ENCODE measurements at places on chromosomes 11 and 22. TPM values are rescaled to one million over a fixed set of nuclear protein-coding genes. Genes with fewer than 3 reads are reported as not detected.

- DNase-seq = no peak
These were observed 2.0 kb downstream of the MS4A8 start for GRCh38 chr11:60701469-60701818.

DNA sequence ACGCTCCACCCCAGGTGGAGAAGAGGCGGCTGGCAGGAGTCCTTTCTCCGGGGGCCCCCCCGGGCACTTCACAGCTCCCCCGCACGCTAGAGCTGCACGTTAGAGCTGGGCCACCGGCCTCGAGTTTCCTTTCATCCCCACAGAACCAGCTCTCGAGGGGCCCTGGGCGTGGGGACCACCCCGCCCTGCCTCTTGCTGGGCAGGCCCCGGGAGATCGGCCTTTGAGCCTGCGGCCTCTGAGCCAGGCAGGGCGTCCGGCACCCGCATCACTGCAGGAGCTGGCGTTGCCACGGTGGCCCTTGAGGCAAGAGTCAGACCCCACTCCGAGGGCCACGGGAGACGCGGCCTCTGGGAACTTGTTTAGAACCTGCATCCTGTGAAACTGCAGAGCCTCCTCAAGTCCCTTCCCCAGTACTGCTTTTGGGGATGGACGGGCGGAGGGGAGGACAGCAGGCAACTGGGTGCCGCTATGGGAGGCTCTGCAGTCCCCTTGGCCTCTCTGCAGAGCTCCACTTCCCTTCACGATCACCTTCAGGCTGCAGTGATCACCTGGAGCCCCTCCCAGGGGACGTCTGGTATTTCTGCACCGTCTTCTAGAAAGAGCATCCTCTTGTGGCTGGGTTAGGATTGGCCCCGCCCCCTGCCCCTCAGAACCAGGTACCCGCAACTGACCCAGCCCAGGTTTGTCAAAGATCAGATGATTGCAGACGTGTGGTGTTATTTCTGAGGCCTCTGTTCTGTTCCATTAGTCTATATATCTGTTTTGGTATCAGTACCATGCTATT lies 13.9 kb upstream of the GAL start:
- no peak for DNase-seq

Gene DLG2
- polyA plus RNA-seq = 14.4 TPM

Gene OR10A2
- polyA plus RNA-seq = not detected

- no peak for DNase-seq
These were observed 4.9 kb downstream of the INPPL1 start for GRCh38 chr11:72229336-72229924.

GRCh38 chr11:15649371-15650104 lies 534.8 kb downstream of the INSC start:
- DNase-seq = no peak

DNA sequence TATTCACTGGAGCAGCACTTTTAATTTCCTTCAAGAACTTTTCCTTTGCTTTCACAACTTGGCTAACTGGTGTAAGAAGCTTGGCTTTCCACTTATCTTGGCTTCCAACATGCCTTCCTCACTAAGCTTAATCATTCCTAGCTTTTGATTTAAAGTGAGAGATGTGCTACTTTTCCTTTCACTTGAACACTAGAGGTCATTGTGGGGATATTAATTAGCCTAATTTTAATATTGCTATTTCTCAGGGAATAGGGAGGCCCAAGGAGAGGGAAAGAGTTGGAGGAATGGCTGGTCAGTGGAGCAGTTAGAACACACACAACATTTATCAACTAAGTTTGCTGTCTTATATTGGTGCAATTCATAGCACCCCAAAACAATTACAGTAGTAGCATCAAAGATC lies 24.6 kb upstream of the CCDC90B start:
- DNase-seq = no peak

GRCh38 chr11:125165111-125165842 lies 726 bp downstream of the PKNOX2 start:
- no peak for DNase-seq

Gene CATSPERZ
- polyA plus RNA-seq = 0.79 TPM

- DNase-seq = no peak
These were observed 1.5 kb downstream of the WNT7B start for GRCh38 chr22:45975164-45976161.

GRCh38 chr11:122617926-122618325 lies 37.6 kb upstream of the UBASH3B start:
- DNase-seq = no peak

Gene GLYAT
- polyA plus RNA-seq = 151 TPM

DNA sequence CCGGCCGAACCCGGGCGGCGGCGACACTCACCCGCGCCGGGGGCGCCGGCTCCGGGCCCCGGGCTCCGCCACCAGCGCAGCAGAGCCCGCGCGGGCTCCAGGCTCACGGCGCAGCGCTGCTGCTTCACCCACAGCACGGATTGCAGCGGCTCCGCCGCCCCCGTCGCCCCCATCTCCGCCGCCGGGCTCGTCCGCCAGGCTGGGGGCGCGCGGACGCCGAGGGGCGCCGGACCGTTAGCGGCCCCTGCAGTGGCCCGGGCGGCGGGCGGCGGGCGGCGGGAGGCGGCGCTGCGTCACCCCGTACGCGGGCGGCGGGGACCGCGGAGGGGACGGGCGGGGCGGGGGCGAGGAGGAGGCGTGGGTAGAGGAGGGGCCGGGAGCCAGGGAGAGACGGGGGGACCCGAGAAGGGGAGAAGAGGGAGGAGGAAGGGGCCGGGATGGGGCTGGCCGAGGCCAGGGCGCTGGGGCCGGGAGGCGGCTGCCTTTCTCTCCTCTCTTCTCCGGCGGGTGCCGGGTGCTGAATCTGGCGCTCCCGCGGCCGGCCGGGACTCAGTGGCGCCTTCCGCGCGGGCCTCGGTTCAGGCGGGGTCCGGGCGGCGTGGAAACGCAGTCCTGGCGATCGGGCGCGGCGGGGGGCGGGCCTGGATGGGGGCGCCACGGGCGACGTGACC lies at the start of gene CERK:
Gene CERK, minus strand, starts transcription at position 277 of the 671 bp plus-strand sequence. Its CDS starts 104 bp downstream, at position 173.
- no peak for DNase-seq

Gene KRTAP5-4
- not detected for polyA plus RNA-seq

- no peak for DNase-seq
These were observed 115.9 kb upstream of the CCDC179 start for GRCh38 chr11:22976146-22976545.

Gene TREH
- 1.5 TPM for polyA plus RNA-seq

Gene MMP13
- polyA plus RNA-seq = 0.13 TPM

DNA sequence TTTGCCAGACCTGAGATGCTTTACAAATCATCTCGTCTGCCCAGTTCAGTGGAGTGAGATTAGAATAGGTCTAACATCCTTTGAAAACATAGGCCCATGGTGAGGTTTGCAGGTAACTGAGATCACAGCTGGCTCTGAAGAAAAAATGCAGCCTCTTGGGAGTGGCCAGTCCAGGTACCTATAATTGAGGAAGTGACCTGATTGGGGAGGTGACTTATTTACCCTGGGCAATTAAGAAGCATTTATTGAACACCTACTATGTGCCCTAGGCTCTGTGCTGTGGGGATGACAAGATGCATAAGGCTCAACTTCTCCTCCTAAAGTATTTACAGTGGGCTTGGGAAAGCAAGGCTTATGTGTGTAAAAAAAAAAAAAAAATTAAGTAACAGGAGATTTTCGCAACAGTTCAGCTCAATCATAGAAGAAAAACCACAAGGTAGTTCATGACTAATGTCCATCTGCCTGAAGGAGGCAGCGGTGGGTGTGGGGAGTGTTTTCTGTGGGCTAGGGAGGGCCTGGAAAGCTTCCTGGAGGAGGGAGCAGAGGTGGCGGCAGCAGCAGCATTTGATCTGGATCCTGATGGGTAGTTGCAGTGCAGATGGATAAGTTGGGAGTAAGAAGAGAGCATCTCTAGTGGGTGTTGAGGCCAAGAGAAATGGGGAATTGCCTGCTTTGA lies 16.1 kb downstream of the MICAL2 start:
- DNase-seq = no peak

DNA sequence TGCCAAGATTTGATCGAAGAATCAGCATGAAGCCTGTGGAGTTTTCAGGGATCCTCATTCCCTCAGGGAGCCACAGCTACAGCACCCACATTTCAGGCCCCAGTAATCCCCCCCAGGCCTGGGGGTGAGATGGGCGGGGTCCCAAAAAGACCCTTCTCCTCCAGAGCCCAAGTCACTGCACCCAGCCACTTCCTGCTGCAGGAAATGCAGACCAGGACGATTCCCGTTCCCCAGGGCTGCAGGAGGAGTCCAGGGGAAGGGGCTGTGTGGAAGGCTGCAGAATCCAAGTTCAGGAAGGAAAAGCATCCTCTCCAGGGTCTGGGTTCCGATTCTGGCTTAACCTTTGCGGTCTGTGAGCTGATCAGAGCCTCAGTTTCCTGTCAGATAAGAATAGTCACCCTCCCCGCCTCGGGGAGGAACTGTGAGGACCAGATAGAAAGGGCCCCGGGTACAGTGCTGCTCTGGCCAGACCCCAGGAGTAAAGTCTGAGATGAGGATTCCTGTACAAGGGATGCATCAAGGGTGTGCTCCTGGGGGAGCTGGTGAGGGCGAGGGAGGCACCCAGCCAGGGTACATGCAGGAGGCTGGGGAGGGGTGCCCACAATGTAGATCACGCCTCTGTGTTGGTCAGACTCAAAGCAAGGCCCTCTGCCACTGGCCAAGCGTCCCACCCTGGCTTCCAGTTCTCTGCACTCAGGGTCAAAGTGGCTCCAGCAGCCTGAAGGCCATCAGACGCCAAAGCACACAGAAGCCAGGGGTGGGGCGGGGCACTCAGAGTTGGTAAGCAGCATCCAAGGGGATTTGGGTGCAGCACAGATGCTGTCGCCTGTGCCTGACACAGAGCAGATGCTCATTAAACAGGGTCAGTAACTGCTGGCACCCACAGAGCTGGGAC lies 30.1 kb upstream of the TP53I11 start:
- no peak for DNase-seq

DNA sequence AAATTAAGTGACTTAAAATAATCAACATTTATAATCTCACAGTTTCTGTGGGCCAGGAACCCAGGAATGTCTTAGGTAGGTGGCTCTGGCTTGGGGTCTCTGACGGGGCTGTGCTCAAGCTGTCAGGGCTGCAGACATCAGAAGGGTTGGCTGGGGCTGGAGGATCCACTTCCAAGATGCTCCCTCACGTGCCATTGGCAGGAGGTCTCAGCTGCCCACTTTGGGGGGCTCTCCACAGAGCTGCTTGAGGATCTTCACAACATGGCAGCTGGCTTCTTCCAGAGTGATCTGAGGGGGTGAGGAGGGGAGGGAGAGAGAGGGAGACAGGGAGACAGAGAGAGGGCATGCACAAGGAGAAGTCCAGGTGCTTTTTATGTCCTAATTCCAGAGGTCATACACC lies 18.1 kb downstream of the SLC2A11 start:
- DNase-seq = no peak

Gene SRRD
- polyA plus RNA-seq = 28.9 TPM

GRCh38 chr11:78187366-78188285 lies 800 bp downstream of the KCTD21 start:
- no peak for DNase-seq

DNA sequence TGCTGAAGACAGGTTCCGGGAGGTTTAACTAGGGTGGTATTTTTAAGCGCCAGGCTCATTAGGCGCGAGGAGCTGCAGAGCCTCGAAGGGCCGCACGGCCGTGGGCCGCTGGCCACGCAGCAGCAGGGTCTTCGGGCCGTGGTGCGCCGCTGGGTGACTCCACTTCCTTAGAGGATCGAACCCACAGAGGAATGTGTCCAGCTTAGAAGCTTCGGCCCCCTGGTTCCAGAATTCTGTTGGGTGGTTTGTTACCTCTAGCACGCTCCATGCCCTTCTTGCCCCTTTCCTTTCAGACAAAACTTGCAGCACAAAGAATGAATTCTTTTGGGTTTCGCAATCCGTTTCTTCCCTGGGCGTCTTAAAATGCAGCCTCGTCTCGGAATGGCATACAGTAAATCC lies 773 bp upstream of the PATL1 start:
- DNase-seq = peak; percentile 16

DNA sequence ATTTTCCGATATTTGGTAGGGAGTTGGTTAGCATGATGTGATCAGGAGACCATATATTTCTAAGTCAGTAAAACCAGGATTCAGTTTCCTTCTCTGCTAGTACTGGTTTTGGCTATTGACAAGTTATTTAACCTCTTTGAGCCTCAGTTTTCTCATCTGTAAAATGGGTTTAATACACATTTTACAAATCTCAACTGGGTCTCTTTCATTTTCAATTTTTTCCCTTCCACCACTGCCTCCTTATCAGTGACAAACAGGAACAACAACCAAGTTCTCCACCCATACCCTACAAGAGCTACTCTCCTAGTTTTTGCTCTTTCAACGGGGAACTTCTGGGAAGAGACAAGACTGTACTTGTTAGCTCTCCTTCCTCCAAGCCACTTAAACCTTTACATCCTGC lies 6.2 kb upstream of the APLP2 start:
- DNase-seq = no peak

DNA sequence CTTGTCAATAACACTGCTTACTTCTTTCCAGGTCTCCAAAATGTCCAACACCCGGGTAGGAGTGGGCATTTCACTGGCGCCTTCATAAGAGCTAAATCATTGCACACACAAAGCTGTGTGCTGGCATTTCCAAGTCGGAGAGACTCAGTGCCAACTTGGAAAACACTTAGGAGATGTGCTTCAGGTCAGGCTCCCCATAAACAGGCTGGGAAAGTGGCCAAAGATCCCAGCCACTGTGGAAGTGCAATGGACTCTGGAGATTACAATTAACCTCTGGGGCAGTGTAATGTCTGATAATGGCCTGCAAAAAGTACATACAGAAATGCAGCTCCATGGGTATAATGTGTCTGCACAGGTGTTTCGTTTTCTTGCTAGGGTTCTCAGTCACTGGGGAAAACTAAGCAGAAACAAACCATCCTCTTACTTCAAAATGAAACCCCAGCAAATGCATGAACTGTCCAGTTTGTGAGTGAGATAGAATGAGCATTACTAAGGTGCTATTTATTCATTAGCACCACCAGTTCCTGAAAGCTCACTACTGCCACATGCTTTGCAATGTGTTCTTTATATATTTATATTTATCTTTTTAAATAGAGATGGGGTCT lies 79.0 kb downstream of the ABTB2 start:
- no peak for DNase-seq

- DNase-seq = no peak
These were observed 669 bp downstream of the MICAL3 start for GRCh38 chr22:18023509-18024275.

Gene SLC1A2
- polyA plus RNA-seq = 0.46 TPM

DNA sequence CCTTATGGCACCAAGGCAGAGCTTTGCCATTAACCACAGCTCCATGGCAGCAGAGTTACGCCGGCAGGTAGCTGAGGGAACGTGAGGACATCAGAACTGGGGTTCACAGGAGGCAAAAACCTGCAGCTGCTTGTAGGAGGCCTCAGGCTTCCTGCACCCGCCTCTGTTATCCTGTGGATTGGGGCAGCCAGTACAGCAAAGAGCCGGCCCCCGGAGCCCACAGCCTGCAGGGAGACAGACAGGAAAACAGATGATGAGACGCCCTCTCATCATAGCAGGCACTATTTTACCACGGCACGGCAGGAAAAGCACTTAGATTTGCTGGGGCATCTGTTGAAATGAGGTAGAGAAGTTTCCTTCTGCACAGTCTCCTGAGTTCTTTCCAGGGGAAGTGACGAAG lies 870.3 kb downstream of the TBC1D22A start:
- DNase-seq = no peak

- DNase-seq = no peak
These were observed 54.9 kb upstream of the TNRC6B start for GRCh38 chr22:40122792-40123191.

GRCh38 chr11:22668005-22668796 lies 1.8 kb downstream of the GAS2 start:
- no peak for DNase-seq

All from left renal pelvis (tissue), 4 donors.